Suprapubic skin (tissue), 4 donors: ENCODE measurements at places on chromosomes 16 and 17.

- no peaks in the 10 kb centered on the region for H3K27me3 ChIP-seq
- H3K4me3 ChIP-seq, result no peak overlapping the region
- H3K4me1 ChIP-seq, result no peaks in the 10 kb centered on the region
- no peak overlapping the region for H3K27ac ChIP-seq
Observed at GRCh38 chr17:57317079-57317478, 60.8 kb downstream of the MSI2 start.

DNA sequence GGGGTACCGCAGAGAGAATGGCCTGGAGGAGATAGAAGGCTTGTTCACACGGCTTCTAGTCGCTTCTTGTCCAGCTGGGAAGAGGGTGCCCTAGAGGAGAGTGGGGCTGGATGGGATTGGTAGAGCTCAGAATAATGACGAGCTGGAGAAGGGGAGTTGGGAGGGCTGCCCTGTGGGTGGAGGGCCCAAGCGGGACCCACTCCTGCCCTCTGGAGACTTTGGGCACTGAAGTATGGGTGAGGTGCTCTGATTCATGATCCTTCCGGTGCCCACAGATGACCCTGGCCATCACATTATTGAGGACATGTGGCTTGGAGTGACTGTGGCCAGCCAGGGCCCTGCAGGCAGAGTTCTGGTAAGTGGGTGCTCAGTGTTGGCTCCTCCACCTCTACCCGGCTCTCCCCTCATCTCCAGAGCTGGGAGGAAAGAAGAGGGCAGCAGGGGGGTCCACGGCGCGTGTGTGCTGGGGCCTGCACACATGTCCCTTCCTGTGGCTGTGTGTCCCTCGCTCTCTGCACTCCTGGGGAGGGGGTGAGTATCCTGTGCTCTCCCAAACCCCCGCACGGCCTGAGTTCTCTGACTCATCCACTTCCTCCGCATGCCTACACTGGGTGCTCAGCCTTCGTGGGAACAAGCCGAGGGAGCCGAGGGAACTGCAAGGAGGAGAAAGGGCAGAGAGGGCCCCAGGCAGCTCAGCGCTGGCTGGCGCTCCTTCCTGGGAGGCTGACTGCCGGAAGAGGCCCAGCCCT is 8.5 kb downstream of the ITGA3 start:
- H3K4me1 ChIP-seq, result peaks cover 65% of the 10 kb centered on the region
- no peaks in the 10 kb centered on the region for H3K36me3 ChIP-seq
- H3K4me3 ChIP-seq, result no peak overlapping the region
- H3K27me3 ChIP-seq, result no peaks in the 10 kb centered on the region
- no peak for DNase-seq
- H3K27ac ChIP-seq, result peak overlapping the region; percentile 89

DNA sequence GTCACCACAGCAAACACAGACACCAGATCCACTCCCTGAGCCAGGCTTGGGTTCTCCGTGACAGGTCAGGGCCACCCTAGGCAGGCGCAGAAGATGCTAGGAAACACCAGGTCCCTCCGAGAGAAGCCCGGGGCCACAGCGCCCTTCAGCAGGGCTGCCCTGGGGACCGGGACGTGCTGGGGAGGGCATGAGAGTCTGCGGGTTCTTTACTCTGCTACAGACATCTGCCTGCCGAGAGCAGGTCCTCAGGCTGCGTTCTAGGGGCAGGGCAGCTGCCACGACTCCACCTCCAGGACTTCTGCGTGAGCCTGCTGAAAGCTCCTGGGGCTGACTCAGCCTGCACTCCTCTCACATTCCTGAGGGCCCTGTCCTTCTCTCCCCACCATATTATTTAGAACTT is 11.4 kb downstream of the MYLK3 start:
- H3K27me3 ChIP-seq, result no peaks in the 10 kb centered on the region
- no peak for DNase-seq
- H3K4me1 ChIP-seq, result no peaks in the 10 kb centered on the region
- no peak overlapping the region for H3K27ac ChIP-seq

GRCh38 chr16:9072806-9073341 is 18.6 kb upstream of the HAPSTR1 start:
- H3K4me3 ChIP-seq, result no peak overlapping the region
- peaks cover 3% of the 10 kb centered on the region for H3K4me1 ChIP-seq
- DNase-seq, result no peak
- H3K27me3 ChIP-seq, result no peaks in the 10 kb centered on the region

DNA sequence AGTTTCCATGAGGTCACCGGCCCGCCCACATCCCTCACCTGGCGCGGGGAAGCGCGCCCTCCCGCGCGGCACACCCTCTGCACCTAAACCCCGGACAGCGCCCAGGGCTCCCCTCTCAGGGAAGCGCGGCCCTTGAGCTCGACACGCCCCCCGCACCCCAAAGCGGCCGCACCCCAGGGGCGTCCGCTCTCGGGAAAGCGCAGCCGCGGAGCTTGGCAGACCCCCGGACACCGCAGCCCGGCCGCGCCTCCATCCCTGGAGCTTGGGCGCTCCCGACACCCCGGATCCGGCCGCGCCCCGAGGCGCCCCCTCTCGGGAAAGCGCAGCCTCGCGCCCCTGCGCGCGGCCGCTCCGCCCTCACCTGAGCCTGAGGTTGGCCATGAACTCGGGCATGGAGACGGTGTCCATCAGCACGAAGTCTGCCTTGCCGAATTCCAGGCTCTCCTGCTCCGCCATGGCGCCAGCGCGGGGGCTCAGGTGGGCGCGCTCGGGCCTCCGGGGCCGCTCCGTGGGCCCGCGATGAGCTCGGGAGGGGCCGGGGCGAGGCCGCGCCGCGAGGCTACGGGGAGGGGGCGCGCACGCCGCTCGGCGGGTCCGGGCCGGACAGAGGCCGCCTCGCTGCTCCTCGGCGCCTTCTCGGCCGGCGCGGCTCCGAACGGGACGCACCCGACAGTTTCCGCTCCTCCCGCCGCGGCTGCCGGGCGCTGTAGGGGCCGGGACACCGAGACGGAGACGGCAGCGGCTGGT is at the start of gene MYO1D:
Gene MYO1D, minus strand, starts transcription at position 708 of the 747 bp plus-strand sequence. Its CDS starts 252 bp downstream, at position 456.
- H3K36me3 ChIP-seq, result no peaks in the 10 kb centered on the region
- DNase-seq, result peak; percentile 82
- H3K27me3 ChIP-seq, result no peaks in the 10 kb centered on the region
- peaks cover 34% of the 10 kb centered on the region for H3K4me1 ChIP-seq
- peak within 1 kb of the TSS; percentile 97 for H3K4me3 ChIP-seq
- H3K27ac ChIP-seq, result peak within 1 kb of the TSS; percentile 99
